ENCODE measurements at places on chromosomes 4 and X. TPM values are rescaled to one million over a fixed set of nuclear protein-coding genes. Genes with fewer than 3 reads are reported as not detected.

- DNase-seq = no peak
Observed at GRCh38 chr4:126718136-126718535, 914.6 kb upstream of the INTU start.

DNA sequence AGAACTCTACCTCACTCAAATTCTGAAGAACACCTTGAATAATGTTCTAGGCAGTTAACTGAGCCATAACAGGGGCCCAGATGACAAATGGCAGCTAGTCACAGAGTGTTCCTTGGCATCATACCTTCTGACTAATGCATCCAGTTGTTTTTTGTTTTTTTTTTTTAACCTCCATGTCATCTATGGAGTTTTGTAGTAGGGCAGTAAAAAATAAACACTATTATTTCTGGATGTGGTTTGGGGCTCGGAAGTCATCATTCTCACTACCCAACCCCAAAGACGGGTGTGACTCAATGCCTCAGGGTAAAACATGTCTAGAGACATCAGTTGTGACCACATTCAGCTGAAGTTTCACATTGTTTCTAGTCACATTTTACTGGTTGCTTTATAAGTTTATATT, 31.2 kb upstream of the MCF2 start:
- peak; percentile 8 for DNase-seq

DNA sequence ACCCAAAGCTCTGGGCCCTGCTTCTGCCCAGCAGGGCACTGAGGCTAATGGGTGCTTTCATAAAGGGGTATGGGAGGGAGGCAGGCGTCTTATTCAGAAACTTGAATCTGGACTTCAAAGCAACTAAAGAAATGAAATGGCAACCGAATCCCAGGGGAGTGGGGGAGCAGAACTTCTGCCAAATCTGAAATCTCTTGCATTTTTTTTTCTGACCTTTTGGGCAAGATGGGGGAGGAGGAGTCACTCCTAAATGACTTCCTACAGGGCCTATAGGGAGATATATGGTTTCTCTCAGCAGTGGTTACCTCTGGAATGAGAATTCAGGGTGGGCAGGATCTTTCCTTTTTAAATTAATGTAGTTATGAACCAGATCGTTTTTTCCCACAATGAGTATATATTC, 30.6 kb upstream of the KIAA1210 start:
- no peak for DNase-seq

DNA sequence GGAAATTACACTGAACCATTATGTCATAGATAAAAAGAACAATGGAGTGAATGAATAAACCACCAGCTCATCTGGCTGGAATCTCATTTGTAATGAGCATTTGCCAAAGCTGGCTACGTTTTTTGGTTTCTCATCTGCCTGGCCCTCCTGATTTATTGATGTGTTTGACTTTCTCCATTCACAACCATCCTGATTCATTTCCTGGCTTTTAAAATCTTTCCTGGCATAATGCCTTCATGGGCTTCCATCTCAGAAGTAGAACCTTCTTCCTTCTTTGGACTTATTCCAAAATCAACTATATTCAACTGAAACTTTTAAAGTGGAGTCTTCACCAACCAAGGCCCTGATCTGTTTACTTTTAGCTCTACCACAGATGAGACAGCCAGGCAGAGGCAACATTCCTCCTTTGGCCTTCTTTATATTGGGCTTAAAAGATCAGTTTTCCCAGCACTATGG, 36.0 kb upstream of the ARSJ start:
- peak; percentile 71 for DNase-seq

- no peak for DNase-seq
Observed at GRCh38 chr4:55706541-55706940, 70.4 kb upstream of the NMU start.

GRCh38 chr4:59762344-59762743, 1437.8 kb upstream of the ADGRL3 start:
- no peak for DNase-seq

GRCh38 chrX:131068945-131069719, 11.0 kb downstream of the ARHGAP36 start:
- peak; percentile 14 for DNase-seq

DNA sequence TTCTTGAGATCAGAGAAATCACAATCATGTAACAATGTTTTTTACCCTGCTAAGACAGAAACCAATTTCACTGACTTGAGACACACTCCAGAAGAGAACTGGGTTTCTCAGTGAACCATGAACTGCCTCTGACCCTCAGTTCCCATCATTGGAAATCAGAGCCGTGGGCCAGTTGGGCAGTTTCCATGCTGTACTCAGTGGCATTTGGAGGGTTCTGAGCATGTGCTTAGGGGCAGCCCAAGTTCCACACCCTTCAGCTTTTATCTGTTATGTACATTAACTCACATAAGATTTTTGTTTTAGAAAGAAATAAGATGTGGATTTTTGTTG, 77.9 kb downstream of the BTC start:
- DNase-seq = no peak

GRCh38 chrX:2313864-2314640, 186.7 kb downstream of the DHRSX start:
- DNase-seq = no peak

- no peak for DNase-seq
Observed at GRCh38 chr4:2787230-2788100, 5.4 kb upstream of the SH3BP2 start.

DNA sequence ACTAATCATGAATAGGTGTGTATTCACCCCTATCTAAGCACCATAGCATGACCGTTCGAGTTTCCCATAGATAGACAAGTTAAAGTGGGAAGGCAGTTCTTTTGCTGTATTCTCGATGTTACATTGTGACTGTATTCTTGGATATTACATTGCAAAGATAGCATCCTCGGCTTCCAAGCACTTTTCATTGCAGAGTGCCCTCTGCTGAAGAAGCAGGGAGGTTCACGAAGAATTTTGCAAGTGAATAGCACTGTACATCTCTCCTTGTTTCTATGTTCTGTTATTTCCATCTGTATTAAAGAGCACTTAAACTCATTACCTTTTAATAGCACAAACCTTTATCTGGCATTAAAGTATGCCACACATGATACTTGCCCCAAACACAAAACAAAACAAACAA, 426.7 kb upstream of the ARX start:
- DNase-seq = no peak

GRCh38 chr4:1248245-1249147, at the start of gene CTBP1:
Gene CTBP1 (minus strand): TSS chr4:1249130. CDS start chr4:1241331, 7,799 bp downstream.
- DNase-seq = peak; percentile 68

GRCh38 chr4:52795533-52795932, 44.3 kb upstream of the ERVMER34-1 start:
- DNase-seq = no peak

DNA sequence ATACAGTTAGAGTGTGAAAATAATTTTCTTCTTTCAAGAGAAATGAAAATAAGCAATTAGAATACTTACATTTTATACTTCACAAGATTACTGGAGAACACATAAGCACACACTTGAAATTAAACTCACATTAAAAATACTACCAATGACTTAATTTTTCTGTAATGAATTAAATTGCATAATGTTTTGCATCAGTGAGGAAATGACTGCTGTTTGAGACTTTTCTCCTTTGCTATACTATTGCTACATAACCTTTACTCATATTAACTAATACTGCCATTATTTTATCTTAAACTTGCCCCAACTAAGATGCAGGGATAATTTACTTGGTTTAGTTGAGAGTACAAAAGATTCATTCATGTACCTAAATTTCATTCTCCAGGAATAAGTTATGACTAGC, 590.9 kb downstream of the ARAP2 start:
- DNase-seq = no peak

DNA sequence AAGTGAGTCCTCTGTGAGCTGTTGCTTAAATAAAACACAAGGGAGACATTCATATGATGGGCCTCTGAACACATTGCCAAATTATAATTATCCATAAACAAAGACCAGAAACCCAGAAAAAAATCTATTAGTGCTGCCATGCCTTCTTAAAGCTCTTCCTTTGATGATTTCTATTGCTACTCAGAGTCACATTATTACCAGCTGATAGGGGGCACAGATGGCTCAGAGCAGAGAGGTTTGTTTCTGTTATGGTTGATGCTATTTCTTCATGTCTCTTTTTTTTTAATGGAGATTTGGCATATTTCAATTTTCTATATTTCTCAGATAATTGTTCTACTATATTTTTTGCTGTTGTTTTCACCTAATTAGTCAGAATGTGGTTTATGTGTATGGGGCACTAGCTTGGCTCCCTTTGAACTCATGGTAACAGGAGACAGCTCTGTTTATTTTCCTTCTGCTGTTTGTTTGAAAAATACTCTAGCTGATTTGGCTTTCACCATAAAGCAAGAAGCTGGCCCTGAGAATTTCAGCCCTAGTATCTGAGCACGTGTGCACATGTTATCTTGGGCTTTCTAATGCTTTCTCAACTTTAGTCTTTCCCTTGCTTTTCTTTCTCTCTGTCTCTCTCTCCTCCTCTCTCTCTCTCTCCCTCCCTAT, 568.8 kb downstream of the PPARGC1A start:
- no peak for DNase-seq

GRCh38 chr4:7735961-7736360, 203.7 kb downstream of the AFAP1 start:
- no peak for DNase-seq

DNA sequence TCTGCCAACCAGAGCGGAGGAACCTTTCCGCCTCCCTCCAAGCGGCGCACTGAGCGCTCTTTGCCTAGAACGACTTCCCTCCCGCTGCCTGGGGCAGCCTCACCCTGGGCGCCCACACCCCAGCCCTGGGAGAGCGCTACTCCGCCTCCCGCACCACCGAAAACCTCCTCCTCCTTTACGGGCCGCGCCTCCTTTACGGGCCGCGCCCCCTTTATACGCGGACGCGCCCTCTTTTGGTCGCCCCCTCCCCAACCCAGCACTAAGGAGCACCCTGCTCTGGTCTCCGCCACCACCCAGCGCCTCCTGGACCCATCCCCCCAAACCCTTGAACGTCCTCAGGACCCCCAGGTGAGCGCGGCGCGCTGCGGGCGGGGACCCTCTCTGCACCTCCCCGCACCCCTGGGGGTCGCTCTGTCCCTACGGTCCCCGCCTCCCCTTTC, 586 bp upstream of the NSG1 start:
- DNase-seq = no peak

DNA sequence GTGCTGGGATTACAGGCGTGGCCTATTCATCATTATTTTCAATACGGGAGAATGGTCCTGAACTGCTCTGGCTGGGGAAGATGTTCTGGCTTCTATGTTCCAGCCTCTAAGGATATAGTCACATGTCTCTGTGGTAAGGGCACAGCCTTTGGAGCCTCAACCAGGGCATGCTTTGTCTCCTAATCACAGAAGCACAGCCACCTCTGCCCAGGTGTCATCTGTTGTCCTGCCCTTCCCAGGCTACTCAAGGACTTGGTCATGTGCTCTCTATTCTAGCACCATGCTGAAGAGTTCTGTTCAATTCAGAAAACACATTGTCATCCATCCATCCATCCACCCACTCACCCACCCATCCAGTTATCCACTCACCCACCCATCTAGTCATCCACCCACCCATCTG, 29.5 kb downstream of the ASMTL start:
- DNase-seq = no peak

DNA sequence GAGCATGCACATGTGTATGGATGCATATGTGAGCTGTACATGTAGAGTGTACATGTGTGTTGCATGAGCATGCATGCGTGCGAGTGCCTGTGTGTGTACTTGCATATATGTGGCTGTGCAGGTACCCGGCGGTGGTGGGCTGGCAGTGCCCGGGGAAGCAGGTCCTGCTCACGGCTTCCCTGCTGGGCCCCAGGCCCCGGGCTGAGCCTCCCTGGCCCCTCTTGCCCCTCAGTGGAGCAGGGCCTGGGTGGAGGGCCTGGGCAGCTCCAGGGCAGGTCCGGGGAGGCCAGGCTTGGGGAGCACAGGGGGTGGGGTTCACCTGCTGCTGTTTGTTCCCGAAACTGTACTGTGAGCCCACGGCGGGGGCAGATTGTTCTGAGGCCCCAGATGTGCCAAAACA, 9.4 kb downstream of the NAT8L start:
- no peak for DNase-seq

DNA sequence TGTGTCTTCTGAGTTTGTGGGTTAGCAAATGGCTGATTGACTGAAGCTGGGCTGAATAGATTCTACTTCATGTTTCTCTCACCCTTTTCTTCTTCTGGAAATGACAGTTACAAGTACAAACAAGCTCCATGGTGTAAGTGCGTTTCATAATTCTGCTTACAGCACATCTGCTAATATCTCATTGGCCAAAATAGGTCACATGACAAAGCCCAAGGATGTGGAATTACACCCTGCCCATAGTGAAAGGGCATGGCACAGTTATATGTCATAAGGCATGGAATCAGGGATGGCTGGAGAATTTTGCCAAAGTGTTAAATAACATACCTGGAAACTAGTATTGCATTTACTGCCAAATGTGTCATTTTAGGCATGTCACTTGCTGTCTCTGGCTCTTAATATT, 327.2 kb downstream of the NKX6-1 start:
- no peak for DNase-seq

DNA sequence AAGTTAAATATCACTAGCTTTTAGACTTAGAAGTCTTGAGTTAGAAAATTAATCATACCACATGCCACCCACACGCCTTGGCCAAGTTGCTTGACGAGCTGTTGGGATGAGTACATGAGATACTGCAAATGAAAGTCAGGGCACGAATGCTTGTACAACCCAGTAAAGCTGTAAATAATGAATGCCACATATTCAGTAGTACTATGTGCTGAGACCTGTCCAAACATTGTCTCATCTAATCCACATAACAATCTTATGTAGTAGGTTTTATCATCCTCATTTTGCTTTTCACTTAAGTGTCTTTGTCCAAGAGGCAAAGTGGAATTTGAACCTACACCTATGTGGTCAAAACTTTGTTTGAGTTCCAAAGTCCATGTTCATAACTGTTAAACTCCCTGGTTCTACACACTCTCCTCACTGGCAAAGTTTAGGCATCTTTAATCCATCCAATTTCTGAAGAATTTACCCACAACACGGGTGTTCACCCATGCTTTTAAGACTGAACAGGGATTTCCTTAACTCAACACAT, 74.1 kb downstream of the LDB2 start:
- DNase-seq = no peak

MAGEC1 gene
- not detected for total RNA-seq

CENPVL2 gene
- not detected for total RNA-seq

RASGEF1B gene
- 0.53 TPM for total RNA-seq

KLHL5 gene
- total RNA-seq = 50.8 TPM

FRAS1 gene
- total RNA-seq = 0.02 TPM

EBP gene
- 32.9 TPM for total RNA-seq

HSD17B13 gene
- 0.17 TPM for total RNA-seq

Measured in MG63 (cell line).